ENCODE measurements at places on chromosomes 5 and 9.
A peak's percentile ranks its signal among the peaks of the same experiment; 100 is the strongest.

DNA sequence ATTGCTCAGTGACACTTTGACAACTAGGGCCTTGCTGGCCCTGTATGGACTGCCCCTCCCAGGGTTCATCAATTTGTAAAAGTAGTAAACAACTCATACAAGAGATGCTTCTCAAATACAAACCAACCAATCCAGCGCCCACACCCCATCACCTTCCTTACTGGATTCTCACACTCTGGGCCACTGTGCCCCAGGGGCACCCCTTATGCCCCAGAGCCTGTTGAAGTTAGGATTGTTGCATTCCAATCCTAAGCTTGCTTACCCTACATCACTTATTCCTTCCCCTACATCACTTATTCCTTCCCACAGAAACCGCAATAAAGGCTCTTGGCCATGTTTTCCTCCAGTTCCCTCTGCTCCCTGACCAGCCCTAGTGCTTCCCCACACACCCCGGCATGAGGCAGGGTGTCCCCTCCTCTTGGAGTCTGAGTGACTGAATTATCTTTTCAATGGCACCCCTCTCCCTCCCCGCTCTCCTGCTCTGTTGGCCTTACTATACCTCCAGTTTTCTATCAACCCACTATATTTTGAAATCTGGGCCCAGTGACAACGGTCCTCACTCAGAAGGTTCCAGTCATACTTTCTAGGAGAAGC is 182.4 kb upstream of the S1PR3 start:
- DNase-seq: no peak

- no peak for DNase-seq
These were observed 6.5 kb downstream of the GHR start for GRCh38 chr5:42429694-42430093.

DNA sequence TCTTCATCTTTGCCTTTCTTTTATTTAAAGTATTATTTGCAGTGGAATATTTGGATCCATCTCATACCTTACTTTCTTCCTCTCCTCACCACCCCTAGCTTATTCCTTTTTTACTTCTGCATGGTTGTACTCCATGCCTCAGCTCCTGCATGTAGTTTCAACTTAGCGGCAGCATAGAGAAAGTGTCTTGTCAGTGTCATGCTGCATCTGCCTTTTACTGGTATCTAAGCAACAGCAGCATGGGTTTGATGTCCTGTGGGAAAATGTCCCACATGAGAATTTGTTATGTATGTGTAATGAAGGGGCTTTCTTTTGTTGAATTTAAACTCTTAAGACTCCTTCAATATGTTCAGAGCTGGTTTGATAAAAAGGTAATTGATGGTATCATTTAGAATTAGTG is 20.6 kb downstream of the TCERG1 start:
- DNase-seq: no peak

DNA sequence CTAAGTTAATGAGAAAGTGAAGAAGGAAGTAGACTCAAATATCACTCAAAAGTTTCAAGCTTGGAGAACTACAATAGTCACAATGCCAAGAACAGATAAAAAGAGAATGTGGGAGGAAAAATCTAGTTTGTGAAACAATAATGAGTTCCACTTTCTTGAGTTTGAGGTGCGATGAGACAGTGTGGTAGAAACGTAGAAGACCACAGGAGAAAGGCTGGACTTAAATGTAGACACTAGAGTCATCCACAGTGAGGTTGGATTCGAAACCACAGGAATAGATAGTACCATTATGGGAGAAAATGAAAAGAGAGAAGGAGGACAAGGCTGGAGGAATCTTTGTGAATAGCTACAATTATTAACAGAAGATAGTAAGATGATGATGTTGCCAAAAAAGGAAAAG is 141.1 kb upstream of the LRRTM2 start:
- DNase-seq: no peak

- no peak for DNase-seq
These were observed 68.1 kb upstream of the RNF130 start for GRCh38 chr5:180139731-180140055.

DNA sequence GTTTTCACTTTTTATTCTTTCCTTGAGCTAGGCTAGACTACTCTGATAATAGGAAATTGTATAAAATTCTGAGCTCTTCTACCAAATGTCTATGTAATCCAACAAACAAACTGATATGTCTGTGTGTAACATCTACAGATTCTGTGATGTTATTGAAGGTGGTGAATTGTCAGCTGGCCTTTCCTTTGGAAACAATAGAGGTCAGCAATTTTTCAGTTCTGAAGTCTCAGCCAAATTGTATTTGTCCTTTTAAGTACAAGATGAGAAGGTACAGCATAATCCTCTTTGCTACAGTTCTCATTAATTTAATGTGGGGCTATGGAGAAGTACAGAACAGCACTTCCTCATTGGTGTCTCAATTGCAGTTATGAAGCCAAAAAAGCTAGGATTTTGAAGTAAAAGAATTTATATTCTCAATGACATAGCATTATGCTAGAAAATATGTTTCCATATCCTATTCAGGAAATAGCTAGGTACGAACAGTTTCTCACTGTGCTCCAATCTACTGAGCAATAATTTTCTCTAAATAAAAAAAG is 198.0 kb downstream of the HINT1 start:
- DNase-seq: no peak

DNA sequence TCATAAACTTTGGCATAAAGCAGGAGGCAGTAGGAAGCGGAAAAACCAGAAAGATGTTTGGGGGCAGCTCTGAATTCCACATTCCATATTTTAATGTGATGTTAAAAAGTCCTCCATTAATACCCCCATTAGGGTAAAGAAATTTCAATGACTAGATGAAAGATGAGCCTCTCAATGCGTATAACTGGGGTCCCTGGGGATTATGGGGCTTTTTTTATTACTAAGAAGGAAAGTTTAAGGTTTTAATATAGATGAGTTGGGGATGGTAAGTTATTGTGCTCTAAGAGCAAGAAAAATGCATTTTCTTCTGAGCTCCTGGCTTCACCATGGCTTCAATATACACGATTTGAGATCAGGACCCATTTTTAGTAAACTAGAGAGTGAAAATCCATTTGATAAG is 321.9 kb downstream of the CDK5RAP2 start:
- DNase-seq: no peak

DNA sequence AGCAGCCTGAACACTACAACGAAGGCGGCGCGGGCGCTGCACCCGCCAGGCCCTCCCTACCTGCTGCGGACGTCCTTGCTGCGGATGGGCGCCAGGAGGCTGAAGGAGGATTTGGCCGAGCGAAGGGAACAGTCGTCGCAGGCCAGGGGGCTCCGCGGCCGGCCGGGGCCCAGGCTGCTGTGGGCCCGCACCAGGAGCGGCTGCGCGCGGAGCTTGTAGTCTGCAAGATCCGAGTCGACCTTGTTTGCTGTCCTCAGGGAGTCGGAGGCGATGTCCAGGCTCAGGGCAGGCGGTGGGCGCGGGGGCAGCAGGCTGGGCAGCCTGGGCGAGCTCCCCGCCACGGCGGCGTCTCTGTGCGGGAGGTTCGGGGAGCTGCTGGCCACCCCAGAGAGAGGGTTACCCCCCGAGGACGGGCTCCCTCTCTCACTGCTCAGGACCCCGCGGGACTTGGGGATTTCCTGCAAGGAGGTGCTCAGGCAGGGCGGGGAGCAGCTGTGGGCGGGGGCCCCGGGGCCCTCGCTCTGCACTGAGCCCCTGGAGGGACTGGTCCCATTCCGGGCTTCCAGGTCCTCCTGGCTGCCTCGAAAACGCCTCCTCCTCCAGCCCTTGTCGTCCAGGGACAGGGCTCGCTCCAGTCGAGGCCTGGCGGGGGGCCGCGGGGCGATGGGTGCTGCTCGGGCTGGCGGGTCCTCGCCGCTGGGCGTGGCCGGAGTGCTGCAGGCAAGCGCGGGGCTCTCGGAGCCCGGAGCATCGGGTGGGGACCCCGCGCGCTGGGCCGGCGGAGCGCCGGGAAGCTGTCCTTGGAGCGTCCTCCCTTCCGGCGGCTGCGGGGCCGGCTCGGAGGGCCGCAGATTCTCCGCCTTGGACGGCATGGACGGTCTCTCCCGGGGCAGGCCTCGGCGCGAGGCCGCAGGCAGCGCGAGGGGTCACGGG is 831 bp downstream of the INPP5E start:
- peak; percentile 58 for DNase-seq

DNA sequence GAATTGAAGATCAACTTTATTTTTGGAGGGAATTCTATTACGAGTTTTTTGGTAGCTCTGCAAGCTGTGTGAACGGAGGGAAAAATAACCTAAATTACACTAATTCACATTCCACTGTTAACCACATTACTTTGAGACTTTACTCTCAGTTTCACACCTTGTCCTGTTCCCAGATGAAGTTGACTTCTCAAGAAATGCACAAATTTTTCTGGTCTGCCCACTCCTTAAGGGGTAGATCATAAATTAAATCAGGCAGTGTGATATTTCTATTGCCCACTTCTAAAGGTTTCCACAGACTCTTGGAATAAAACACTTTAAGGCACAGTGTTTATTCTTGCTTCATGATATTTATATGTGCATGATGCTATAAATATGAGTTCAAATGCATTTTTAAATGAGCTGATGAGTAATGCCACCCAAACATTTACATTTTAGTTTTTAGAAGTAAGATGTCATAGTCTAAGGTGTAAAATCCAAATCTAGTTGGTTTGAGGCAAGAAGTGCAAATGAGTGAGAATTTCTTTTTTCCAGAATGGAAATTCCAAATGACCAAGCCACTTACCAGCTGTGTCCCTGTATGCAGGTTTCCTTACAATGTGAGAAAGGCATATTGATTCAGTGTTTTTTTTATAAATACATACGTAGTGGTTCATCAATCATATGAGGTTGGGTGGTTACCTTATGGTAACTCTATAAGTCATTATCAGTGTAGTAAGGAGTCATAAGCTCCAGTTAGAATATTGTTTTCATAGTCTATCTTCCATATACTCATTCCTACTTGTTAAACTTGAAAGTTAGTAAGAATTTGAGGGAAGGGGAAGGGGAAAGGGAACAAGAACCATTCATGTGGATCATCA is 437.7 kb upstream of the MEF2C start:
- DNase-seq: no peak

DNA sequence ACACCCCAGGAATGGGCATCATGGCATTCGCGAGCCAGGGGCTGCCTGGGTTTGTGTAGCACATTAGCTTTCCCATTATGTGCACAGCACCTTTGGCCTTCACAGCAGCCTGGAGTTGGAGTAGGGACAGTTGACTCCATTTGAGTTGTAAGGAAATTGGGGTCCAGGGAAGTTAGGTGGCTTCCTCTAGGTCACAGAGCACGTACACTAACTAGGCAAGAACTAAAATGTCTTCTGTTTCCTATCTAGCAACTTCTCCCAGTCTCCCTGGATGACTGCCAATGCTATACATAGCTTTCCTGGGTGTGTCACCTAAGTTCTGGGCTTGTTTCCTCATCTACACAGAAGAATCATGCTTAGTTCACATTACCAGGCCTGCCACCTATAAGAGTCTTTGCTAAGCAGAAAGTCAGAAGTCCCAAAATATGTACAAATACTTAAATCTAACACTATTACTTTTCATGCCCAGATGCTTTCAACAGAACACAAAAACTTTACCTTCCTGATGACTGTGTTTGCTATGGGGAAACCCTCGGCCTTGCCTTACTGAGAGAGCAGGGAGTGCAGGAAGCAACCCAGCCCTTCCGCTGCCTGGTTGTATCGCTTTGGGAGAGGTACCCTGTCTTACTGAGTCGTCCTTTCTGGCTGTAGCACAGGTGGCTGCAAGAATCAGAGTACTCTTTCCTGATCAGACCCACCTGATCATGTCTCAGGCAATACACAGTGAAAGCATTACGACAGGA is 12.0 kb downstream of the MACROH2A1 start:
- no peak for DNase-seq

GRCh38 chr5:180470966-180471582 is 23.1 kb upstream of the CNOT6 start:
- peak; percentile 69 for DNase-seq

GRCh38 chr5:10564838-10565784 is 1.2 kb downstream of the ANKRD33B start:
- DNase-seq: peak; percentile 20

GRCh38 chr9:129309041-129309430 is 131.0 kb upstream of the IER5L start:
- DNase-seq: no peak

DNA sequence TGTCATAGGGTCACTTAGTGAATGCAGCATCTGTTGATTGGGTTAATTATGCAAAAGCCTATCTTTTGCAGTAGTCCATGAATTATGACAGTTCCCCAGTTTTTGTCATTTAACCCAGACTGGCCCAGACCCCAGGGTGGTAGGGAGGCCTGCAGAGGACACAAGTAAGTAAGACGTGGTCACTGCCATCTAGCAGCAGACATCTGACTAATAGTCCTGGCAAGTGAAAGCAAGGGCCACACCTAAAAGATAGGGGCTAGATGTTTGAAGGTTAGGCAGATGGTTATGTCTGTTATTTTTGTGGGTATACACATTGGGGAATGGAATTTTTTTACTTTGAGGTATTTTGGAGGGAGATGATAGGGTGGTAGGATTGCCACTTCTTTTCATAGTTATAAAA is 48.0 kb downstream of the RAB14 start:
- DNase-seq: no peak

- no peak for DNase-seq
These were observed 64.9 kb downstream of the RALGPS1 start for GRCh38 chr9:126979461-126979860.

- DNase-seq: peak; percentile 81
These were observed 2.0 kb upstream of the CCL27 start for GRCh38 chr9:34664281-34665066.

- DNase-seq: no peak
These were observed 78.7 kb downstream of the SLC25A46 start for GRCh38 chr5:110817459-110817858.

DNA sequence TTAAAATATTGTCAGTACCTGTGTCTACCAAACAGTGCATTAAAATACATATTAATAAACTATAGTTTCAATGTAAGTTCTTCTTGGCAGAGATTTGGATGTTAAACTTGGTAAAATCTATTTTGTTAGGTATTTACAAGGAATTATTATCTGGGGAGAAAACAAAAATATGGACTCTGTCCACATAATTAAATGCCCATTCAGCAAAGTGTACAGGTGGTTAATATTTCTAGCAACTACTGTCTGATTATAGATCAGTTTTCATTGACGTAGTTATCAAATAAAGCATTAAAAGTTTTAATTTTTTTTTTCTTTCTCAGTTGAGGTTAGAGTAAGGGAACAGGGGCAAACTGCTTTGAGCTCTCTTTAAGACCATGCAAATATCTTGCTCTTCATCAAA is 88.9 kb downstream of the NNT start:
- DNase-seq: no peak

GRCh38 chr9:121950441-121950840 is 142.7 kb downstream of the TTLL11 start:
- no peak for DNase-seq
